ENCODE measurements at places on chromosomes 16 and 17.

GRCh38 chr17:33151565-33151964, 141.5 kb downstream of the ASIC2 start:
- no peak for DNase-seq

- no peak for DNase-seq
These were observed 13.7 kb downstream of the RARA start for GRCh38 chr17:40322358-40323315.

DNA sequence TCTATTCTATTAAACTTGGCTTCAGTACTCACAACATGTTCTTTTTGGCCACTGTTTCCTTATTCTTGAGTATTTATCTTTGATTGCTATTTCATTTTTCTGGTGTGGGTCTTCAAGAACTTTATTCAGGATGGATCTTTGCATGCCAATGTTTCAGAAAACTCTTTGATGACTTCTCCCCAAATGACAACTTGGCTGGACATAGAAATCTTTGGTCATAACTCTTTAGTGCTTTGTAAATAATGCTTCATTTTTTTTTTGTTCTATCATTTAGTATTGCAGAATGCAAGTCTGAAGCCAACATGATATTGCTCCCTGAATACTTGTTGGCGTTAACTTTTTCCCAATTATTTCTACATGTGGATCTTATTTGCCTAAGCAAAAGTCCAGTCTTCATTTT, 103.6 kb upstream of the HS3ST2 start:
- no peak for DNase-seq

DNA sequence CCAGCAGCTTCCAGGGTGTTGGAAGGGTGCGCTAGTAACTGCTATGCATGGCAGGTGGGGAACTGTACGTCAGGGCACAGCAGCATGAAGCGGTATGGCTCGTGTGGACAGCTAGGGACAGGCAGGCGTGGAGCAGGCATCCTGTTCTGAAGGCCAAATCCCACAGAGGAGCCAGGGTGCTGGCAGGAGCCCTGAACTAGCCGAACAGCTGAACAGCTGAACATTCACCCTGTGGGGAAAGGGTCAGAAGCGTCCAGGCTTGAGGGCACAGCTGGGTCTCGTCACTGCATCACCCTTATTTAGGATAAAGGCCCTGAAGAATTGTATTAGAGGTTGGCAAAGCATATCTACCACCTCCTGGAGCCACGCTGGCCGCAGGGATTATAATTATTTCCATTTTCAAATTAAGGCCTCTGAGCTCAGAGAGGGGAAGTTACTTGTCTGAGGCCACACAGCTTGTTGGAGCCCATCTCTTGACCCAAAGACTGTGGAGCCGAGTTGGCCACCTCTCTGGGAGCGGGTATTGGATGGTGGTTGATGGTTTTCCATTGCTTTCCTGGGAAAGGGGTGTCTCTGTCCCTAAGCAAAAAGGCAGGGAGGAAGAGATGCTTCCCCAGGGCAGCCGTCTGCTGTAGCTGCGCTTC, 3.3 kb upstream of the STH start:
- DNase-seq: no peak

DNA sequence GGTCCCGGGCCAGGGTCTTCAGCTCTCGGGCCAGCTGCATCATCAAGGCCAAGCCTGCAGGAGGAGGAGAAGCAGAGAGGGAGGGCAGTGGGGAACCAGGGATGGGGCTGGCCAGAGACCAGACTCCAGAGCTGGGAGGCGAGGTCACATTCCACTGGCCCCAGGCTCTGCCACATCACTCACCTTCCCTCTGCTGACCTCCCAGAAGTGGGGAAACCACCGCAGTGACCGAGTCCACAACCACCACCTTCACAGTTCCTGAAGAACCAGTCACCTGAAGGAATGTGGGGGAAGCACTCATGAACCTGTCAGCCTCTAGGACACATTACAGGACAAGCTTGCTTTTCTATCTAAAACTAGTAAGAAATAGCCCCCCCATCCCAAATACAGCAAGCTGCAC, 16.4 kb downstream of the RAD51D start:
- no peak for DNase-seq

GRCh38 chr16:80802902-80803301, 1.5 kb downstream of the CDYL2 start:
- no peak for DNase-seq

DNA sequence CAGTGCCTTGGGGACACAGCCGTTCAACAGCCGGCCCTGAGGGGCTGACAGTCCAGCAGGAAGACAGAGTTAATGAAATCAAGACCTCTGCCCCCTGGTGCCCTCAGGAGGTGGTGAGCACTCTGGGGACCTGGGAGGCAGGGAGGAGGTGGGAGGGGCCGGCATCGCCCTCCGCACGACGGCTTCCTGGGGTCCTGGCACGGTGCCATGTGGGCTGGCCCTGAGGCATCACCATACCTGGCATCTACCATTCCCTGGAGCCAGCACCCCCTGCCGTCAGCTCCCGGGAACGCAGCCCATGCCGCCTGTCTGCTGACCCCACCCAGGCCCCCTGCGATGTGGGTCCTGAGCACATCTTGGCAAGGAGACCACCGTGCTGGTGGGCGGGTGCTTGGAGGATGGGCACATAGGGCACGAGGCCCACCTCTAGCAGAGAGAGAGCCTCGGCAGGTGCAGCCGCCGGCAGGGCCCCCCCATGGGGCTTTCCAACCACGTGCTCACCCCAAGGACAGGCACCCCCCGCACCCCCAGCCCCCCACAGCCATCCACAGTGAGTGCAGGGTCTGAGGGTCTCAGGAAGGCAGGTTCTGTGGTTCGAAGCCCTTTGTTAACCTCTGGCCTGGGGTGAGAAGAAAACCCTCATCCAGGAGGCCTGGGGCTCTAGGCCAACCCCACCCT, 52.5 kb downstream of the ZFPM1 start:
- DNase-seq: no peak

DNA sequence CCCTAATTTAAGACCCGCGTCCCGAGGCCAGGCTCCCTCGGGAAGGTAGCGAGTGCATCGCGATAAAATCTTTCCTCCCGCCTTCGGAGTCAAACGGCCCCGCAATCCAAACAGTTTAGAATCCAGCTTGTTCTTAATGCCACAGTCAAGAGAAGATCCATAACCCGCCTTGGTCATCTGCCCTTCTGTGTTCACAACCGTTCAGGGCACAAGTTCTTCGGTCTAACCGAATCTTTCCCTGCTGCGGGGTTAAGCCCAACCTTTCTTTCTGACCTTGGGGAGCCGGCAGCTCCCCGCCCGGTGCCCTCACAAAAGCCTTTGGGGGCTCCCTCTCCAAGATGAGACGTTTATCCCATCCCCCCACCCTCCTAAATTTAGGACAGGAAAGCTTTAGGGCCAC, 30.3 kb downstream of the CPSF4L start:
- DNase-seq: no peak
